ENCODE measurements at places on chromosomes 1 and 21. TPM values are rescaled to one million over a fixed set of nuclear protein-coding genes. Genes with fewer than 3 reads are reported as not detected.

Gene GLIS1
- not detected for total RNA-seq

Gene NLRP3
- total RNA-seq: 9.1 TPM

Gene PCNT
- total RNA-seq: 49.4 TPM

Gene AGRN
- total RNA-seq: 30.4 TPM

Gene FBLIM1
- total RNA-seq: not detected

Gene TCHHL1
- total RNA-seq: not detected

Gene TMEM82
- not detected for total RNA-seq

Gene PATJ
- 8.9 TPM for total RNA-seq

Gene RIPPLY3
- 0.10 TPM for total RNA-seq

Gene TRIM33
- total RNA-seq: 32.8 TPM

Gene OMA1
- 13.8 TPM for total RNA-seq

Gene MCOLN2
- total RNA-seq: 20.0 TPM

Gene DPYD
- 7.5 TPM for total RNA-seq

Gene LAD1
- not detected for total RNA-seq

Gene FCGR3B
- total RNA-seq: not detected

Gene RNU1-2
- total RNA-seq: 874 TPM

Gene C4BPA
- not detected for total RNA-seq

Gene TARDBP
- 202 TPM for total RNA-seq

Gene ERVH48-1
- 0.23 TPM for total RNA-seq

Gene C1orf226
- 0.14 TPM for total RNA-seq

Gene MPL
- not detected for total RNA-seq

Gene SHISAL2A
- 14.2 TPM for total RNA-seq

Gene OXCT2
- 3.8 TPM for total RNA-seq

Gene TSTD1
- 45.7 TPM for total RNA-seq

Gene CFHR5
- not detected for total RNA-seq

Gene MX2
- 30.2 TPM for total RNA-seq

Gene SYT11
- total RNA-seq: 12.2 TPM

Gene NCF2
- total RNA-seq: 4.0 TPM

Gene ANKRD35
- total RNA-seq: 0.58 TPM

Gene PGLYRP3
- total RNA-seq: not detected

Gene MRAP
- total RNA-seq: not detected

Gene AKNAD1
- not detected for total RNA-seq

Gene AUNIP
- 12.1 TPM for total RNA-seq

Gene REN
- not detected for total RNA-seq

Gene PHF13
- 10.9 TPM for total RNA-seq

Gene ITGB2
- 223 TPM for total RNA-seq

Gene TMIGD3
- total RNA-seq: not detected

Gene ACTN2
- total RNA-seq: 0.37 TPM

Gene C1QB
- not detected for total RNA-seq

Gene GPR61
- not detected for total RNA-seq

Gene PWP2
- total RNA-seq: 12.7 TPM

Gene LMX1A
- not detected for total RNA-seq

Gene PLEKHM2
- 50.6 TPM for total RNA-seq

Gene PRAMEF15
- total RNA-seq: not detected

Gene PLA2G2F
- total RNA-seq: not detected

Gene TMCC2
- 14.0 TPM for total RNA-seq

Gene FAM72A
- 23.6 TPM for total RNA-seq

Measured in activated naive CD8-positive, alpha-beta T cell treated with anti-CD3 and anti-CD28 coated beads for 36 hours (primary cell).